ENCODE measurements at places on chromosomes 1 and 21.

DNA sequence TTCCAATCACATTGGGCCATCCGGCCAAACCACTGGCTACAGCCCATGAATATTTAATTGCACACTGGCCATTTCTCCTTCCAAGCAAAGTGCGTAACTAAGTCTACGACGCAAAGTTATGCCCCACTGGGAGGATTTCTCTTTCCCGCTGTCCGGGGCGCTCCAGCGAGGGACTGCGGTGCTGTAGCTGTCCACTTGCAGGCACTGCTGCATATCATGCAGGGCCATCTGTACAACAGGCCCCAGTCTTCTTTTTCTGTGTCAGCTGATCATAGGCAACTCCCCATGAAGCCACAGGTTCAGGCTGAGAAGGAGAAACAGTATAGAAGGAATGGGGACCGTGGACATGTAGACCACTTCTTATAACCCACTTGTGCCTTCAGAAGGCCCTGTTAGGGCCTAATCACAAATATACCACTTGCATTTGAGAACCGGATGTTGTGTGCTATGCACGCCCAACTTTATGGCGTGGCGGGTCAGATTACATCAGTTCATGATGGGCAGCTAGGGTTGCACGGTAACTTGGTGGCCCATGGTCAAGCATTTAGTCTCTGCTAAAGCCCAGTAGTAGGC, 58.0 kb downstream of the ADSS2 start:
- no peak for DNase-seq

- DNase-seq: no peak
Observed at GRCh38 chr1:102661481-102661880, 446.8 kb downstream of the COL11A1 start.

DNA sequence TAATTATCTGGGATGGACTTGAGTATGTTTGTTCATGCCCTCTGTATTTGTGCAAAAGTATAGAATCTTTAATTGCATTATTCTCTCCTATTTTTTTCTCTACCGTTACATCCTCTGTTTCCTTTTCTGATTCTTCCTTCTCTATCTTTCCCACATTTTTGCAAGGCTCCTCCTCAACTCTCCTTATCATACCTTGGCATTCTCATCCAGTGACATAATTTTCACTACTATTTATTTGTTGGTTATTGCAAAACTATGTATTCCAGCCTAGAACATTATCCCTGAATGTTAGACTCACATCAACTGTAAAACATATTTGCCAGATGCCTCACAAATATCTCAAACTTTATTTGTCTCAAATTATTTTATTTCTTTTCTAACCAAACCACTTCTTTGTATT, 381.9 kb downstream of the COL11A1 start:
- DNase-seq: no peak

DNA sequence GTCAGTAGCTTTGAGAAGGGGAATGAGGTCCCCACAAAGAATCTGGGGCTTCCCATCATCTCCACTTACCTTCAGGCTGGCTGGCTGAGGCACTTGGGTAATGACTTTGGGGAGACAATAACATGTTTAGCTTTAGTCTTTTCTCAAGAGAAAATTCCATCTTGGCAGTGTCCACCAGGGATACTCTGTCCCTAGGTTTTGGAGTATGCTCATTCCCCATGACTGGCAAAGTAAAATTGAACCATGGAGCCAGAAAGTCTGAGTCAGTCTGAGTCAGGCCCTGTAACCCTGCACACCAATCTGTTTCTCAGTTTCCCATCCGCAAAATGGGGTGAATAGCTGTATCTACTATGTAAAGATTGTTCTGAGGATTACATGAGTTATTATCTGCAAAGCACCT, 28.2 kb downstream of the RUNX1 start:
- no peak for DNase-seq

DNA sequence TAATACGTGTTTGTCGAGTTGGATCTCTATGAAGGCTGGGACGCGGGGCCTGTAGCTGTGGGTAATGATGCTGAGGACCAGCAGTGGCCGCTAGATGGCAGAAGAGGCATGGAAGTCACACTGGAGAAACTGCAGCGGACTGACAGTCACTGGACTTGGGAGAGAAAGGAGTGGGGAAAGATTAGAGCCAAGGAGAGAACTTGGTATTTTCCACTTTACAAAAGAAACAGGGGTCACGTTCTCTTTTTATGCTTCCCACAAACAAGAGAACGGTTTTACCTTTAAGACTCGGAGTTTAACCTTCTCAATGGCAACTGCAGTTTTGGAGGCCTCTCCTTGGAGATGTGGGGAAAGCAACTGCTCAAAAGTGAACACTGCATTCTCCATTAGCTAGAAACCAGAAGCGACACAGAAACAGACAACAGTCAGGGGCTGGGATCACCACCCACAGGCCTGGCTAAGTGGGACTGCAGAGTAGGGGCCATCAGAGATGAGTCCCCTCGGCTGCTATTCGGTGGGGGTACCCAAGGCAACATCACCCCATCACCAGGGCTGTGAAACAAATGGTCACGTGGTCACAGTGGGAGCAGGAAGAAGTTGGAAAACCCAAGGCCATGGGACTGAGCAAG, 51.1 kb upstream of the EDEM3 start:
- peak; percentile 90 for DNase-seq

- DNase-seq: no peak
Observed at GRCh38 chr1:43435146-43436145, 18.3 kb downstream of the HYI start.

- DNase-seq: no peak
Observed at GRCh38 chr1:169115891-169116585, 9.5 kb downstream of the ATP1B1 start.

DNA sequence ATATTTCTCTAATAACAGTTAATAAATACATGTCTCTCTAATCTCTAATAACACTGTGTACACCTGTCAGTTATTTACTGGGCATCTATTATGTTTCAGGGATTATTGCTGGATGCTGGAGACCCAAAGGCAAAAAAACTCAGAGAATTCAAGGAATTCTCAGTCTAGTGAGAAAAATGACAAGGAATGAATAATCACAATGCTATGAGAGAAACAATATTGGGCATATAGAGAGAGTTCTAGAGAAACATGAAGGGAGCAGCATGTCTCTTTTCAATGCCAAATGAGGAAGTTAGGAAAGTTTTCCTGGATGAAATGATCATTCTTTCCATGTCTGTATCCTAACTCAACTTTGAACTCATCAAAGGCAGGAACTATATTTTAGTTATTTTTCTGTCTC, 82.8 kb downstream of the TNFSF18 start:
- DNase-seq: no peak

Data from activated T-cell treated with anti-CD3 and anti-CD28 coated beads, Interleukin-2, amount 50 U/mL, for 48 hours (primary cell).